ENCODE measurements at places on chromosomes 6 and 20.

- no peak for DNase-seq
Observed at GRCh38 chr6:105317607-105318533, 85.0 kb downstream of the PREP start.

DNA sequence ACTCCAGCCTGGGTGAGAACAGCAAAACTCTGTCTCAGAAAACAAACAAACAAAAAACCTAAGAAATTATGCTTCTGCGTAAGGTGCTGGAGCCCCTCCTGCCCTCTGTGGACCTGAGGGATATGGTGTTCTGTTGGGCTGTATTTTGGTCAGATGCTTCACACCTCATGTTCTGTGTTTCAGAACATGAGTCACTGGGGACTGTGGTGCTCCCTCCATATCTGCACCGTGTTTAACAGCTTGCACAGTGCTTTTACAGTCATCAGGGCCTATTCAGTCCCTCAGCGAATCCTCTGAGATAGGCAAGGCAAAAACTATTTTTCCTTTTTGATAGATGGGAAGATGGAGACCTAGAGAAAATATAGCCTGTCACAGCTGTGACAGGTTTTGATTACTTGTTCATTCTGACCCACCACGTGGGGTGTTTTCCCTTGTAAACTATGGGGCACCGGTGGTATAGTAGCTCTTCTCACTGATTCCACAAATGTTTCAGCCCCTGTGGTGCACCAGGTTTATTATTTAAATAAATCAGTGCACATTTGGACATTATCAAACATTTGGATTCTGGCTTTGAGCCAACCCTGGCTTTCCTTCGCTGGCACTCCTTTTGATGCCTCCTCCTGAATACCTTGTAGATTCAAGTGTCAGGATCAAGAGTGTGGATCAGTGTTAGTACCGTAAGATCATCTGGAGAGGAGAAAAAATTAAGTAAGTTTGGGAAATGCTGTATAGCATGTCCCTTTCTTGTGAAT is 9.6 kb downstream of the TTPAL start:
- DNase-seq, result no peak

DNA sequence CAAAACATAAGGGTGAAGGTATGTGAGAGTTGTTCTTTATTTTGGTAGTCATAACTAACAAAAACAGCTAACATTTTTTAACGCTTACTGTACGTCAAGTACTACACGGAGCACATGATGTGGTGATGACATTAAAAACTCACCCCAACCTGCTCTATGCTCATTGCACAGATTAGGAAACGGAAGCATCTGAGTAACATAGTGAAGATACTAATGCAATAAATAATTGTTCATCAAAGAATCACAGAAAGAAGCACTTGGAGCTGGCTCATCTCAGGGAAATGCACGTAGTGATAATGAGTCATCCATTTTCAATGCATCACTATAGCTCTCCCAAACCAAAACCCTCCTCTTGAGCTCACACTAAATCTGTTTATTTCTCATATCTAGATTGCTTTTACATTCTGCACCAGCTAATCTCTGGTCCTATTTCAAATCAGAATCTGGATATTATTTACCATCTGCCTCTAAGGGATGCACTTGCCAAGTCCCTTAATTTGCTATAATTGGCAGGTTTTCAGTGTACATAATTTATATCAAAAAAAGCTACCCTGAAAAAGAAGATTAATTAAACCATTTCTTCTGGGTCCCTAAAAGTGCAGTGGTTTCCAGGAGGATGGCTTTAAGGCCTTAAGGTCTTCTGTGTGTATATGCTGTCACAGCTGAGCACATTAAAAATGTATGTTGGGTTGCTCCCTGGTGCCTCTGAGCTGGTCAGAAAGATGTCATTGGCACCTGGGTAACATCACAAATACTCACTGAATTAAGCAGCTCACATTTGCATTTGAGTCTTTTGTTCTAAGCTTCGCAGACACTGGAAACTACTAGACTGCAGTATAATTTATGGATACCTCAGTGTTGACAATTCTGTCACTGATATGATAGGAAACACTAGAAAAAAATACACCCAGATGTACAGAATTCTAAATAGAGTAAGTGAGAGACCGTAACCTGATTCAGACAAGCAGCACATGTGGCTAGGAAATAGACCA is 677.4 kb upstream of the CITED2 start:
- no peak for DNase-seq

GRCh38 chr6:52416629-52417151 is 3.5 kb upstream of the EFHC1 start:
- peak; percentile 25 for DNase-seq

GRCh38 chr6:76381612-76382011 is 309.1 kb upstream of the IMPG1 start:
- DNase-seq, result no peak

- no peak for DNase-seq
Observed at GRCh38 chr20:41173791-41174341, 36.5 kb downstream of the PLCG1 start.

DNA sequence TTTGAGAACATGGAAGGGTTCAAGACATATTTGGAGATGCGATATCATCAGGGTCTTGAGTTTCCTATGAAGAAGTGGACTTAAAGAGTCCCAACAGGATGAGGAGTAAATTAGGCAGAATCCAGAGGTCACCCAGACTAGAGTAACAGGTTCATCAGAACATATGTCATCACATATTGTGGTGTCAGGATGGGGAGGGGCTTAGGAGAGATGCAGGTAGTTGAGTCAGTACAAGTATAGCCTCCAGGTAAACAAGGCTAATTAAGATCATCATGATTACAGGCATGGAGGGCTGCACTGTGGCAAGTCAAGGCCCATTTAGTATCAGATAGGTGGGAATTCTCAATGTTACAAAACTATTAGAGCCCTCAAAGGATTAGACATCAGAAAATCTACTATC is 90.1 kb upstream of the PAK5 start:
- DNase-seq, result no peak

- no peak for DNase-seq
Observed at GRCh38 chr6:14046476-14047068, 71.0 kb upstream of the CD83 start.

- DNase-seq, result no peak
Observed at GRCh38 chr6:88445188-88445965, 279.2 kb upstream of the CNR1 start.

- DNase-seq, result no peak
Observed at GRCh38 chr6:63452125-63452524, 120.2 kb upstream of the LOC128125822 start.

DNA sequence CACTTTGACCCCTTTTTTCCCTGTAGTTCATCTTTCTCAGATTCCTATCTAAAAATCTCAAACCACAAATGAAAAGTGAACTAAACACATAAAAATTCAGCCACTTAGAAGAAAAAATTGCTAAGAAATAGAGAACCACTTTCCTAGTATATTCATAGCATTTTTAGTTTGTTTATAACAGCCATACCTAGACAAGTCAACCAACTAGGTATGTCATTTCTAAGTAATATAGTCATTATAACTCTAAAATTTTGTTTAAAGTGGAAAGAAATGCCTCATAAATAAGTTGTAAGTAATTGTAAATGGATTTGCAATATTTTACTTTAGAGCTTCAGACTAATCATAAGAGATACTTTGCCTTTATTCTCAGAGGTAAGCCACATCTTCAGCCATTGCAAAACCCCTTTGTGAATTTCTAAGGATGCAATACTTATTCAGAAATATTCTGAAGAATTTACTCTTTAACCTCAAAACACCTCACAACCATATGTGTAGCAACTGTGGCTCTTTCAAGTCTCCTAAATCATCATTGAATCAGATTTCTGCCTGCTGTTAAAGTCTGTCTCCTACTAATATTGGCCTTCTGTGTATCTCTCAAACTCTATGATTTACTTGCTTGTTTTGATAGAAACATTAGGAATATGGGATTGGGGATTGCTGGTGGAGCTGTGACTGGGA is 6.9 kb upstream of the SUMO4 start:
- no peak for DNase-seq

- DNase-seq, result no peak
Observed at GRCh38 chr6:28011722-28012121, 54.7 kb downstream of the OR2B6 start.

- DNase-seq, result no peak
Observed at GRCh38 chr6:82205930-82206392, 41.6 kb downstream of the IBTK start.

GRCh38 chr6:30684386-30685156 is 1.9 kb downstream of the PPP1R18 start:
- no peak for DNase-seq

- no peak for DNase-seq
Observed at GRCh38 chr20:61968036-61968810, 97.5 kb downstream of the TAF4 start.

DNA sequence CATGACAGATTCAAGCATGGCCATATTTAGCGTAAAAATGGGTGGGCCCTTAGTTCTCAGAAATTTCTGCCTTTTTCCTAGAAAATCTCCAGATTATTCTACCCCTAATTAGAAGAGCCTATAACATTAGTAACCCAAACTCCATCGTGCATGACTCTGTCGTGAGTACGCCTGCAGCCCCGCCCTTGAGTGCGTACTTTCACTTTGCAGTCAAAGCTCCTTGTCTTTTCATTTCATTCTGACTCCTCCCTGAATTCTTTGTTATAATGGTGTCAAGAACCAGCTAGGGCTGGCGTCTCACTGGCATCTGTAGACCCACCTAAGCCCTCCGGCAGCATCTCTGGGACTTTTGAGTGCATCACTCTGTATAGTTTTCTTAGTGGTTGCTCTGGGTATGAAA is 61.7 kb upstream of the NOX3 start:
- DNase-seq, result no peak

GRCh38 chr6:104423691-104424090 is 436.0 kb downstream of the HACE1 start:
- no peak for DNase-seq

DNA sequence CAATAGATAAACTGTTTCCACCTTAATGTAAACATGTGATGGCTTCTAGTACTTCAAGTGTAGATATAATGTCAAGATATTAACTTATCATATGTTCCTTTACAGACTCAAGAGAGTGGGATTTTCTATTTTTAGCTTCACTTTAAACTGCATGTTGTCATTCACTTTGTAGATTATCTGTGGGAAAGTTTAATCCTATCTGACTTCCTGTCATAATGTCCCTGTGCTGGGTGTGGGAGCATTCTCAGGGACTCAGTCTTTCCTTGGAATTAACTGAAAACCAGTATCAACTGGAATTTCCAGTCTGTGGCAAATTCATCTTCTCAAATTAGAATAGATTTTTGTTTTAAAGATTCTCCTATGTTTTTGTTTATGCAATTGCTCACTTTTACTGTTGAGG is 226.1 kb upstream of the FERMT1 start:
- no peak for DNase-seq

DNA sequence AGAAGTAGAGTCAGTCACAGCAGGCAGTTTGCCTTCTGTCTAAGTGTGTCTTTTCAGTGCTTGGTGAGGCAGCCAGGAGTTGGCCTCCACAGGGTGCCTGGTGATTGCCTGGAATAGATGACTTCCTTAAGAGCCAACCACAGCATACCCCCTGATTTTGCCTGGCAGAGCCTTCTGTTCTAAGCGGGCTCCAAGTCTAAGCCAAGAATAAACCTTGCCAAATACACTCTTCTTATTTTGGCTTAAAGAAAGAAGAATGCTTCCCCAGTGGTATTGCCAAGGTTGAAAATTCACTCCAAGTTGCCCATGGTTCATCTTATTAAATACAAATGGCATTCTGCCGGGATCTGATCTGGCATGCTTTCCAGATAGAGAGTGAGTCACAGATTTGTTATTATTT is 1424.8 kb upstream of the EYS start:
- no peak for DNase-seq

DNA sequence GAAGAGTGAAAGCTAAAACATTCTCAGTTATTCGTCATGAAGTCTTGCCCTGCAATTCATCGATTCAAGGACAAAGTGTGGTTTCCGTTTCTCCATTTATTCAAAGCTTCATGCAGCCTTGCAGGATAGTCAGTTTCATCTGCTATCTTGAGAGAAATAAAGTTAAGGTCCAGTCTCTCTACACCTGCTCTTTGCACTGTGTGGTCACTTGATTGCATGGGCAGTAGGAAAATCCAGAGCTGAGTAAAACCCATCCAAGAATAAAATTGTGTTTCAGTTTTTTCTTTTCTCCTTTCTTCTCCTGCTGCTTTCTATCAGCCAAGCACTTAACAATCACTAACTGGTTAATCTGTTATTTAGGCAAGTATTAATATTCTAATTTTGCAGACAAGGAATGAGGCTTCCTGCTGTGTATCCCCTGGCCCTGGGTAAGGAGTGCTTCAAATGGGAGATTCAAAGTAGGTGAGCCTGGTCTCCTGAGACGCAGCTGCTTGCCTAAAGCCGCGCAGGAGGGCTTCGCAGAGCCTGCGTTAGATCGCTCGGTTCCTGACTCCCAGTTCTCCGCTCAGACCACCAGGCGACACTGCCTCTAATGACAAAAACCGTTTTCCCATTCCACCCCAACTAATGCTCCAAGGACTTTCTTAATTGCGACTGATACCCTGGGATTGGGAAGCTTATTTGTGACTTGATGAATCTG is 808.3 kb downstream of the TFAP2A start:
- no peak for DNase-seq

DNA sequence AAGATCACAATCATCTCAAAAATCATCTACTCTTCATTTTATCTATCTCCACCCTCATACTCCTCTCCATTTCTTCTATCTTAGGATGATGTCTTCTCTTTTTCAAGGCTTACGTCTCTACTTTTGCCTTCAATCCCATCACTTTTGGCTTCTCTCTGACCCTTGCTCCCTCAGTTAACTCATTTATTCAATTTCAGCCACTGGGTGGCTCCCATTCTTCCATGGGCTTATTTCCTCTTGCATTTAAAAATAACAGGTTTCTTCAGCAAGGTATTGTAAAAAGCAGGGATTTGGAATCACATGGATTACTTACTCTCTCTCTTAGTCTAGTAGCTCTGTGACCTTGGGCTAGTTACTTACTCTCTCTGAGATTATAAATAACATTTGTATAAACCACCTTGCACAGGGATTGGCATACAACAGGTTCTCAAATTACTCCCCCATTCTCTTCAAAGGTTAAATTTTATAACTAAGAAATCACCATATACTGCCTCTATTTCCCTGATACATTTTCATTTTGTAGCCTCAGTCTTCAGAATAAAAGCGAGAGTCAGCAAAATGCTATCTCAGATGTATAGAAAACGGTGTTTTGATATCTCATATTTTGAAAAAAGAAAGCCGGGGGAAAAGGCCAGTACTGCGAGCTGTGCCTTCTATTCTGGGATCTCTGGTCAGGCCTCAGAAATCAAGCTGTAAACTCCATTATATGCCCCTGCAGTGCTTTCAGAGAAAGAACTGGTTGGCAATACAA is 5.5 kb downstream of the ZSCAN12 start:
- DNase-seq, result no peak

DNA sequence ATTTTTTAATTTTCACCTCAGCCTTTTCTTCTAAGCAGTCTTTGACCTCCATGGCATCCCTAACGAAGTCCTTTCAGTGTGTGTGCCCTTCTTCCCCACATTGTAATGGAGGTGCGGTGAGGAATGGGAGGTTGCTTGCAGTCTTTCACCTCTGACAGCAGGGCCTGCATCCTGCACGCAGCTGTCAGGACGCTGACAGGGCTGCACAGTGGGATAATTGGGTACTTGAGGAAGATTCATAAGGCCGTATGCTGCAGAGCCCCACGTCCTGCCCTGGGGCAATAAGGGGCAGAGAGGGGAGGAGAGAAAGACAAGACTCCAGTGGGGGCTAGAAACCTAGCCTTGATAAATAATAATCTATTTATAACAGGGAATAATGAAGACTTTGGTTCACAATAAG is 184.7 kb downstream of the SAMD5 start:
- no peak for DNase-seq

GRCh38 chr6:1711136-1711535 is 101.4 kb downstream of the FOXC1 start:
- DNase-seq, result no peak

GRCh38 chr6:169953686-169954085 is 202.3 kb downstream of the ERMARD start:
- DNase-seq, result no peak

All from activated CD4-positive, CD25-positive, alpha-beta regulatory T cell treated with anti-CD3 and anti-CD28 coated beads, Interleukin-2, amount 50 U/mL, for 16 hours (primary cell).